ENCODE measurements at places on chromosomes 16 and 17.

- DNase-seq, result no peak
Measured at GRCh38 chr17:67133161-67133560, 88.8 kb downstream of the CACNG1 start.

DNA sequence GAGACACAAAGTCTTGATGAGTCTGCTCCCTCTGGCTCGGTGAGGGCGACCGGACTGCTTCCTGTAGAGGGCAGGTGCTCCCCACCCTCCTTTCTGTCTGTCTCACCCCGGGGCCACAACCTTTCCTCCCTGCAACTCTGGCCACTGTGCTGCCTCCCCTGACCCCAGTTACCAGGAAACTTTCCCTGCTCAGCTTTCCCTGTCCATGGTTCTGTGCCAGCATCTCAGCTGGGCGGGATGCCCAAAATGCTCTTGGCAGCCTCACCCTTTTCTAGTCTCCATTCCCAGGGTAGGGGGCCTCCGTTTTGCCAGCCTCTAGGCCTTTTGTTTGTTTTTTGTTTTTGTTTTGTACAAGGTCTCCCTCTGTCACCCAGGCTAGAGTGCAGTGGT is 1.4 kb downstream of the PLD2 start:
- no peak for DNase-seq

DNA sequence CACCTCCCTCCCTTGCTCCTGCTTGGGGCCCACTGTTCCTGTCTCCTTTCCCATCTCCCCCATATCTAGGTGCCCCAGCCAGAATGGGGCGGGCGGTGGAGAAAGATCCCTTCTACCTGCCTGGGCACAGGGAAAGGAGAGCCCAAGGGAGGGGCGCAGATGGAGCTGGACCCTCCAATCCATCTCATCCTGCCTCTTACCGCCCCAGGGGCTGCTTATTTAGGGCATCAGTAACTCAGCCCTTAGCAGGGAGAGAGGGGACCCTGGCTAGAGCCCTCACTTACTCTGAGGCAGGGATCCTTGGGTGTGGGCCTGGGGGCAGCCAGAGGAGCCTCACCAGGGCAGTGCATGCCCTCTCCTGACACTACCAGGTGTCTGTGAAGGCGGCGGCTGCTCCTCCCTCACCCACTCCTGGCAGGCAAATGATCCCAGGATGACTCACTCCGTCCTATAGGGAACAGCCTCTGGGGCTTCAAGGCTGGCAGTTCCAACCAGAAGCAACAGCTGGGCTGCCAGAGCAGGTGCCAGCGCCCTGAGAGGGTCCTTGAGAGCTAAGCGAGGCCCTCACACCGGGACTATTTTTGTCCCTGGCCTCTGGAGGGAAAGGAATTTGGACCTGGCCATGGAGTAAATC is 16.3 kb upstream of the BCAR1 start:
- DNase-seq, result no peak

DNA sequence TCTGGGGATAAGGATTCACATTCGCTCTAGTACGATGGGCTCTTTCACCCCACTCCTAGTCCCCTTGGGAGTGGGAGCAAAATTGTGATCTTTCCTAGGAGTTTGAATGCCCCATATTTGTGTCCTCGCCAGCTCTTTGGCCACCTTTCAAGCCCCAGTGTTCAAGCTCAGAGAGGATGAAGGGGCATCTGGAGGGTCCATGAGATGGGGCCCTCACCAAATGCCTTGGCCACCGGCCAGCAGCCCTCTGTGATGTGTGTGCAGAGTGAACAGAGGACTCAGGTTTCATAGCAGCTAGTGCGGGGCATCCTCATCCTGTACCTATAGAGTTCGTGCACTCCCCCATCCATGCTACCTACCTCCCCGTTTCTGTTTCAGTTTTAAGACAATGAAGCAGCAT is 140.6 kb downstream of the RAB11FIP4 start:
- DNase-seq, result no peak

GRCh38 chr17:49223168-49223516 is 7.4 kb downstream of the PHOSPHO1 start:
- DNase-seq, result no peak

GRCh38 chr17:64499805-64500486 is 3.1 kb upstream of the POLG2 start:
- DNase-seq, result no peak

DNA sequence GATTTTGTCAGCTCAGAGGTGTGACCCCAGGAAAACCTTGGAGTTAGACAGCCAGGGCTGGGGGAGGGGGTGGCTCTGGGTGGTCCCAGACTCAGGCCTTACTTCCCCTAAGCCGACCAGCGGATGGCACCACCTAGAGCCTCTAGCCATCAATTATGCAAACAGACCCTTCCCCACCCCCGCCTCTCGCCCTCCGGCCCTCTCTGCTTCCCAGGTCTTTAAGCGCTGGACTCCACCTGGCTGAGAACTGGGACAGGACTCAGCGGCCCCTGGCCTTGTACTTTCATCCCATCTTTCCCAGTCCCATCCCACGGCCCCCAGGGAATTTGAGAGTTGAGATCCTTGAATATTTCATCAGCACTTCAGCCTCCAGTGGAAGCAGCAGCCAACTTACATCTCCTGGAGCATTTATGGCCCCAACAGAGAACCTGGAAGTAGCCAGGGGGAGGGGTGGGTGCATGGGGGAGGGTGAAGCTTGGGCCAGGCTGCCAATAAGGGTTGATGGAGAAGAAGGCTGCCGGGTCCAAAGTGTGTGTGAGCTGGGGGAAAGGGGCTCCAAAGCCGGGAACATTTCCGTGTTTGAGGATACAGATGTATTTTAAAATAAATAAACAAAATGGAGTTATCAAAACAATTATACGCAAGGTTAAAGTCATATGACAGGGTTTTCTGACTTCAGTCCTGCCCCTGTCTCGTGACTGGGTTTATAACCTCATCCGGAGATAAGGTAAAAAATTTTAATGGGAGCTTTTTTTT is 7.5 kb upstream of the JUP start:
- DNase-seq, result no peak

DNA sequence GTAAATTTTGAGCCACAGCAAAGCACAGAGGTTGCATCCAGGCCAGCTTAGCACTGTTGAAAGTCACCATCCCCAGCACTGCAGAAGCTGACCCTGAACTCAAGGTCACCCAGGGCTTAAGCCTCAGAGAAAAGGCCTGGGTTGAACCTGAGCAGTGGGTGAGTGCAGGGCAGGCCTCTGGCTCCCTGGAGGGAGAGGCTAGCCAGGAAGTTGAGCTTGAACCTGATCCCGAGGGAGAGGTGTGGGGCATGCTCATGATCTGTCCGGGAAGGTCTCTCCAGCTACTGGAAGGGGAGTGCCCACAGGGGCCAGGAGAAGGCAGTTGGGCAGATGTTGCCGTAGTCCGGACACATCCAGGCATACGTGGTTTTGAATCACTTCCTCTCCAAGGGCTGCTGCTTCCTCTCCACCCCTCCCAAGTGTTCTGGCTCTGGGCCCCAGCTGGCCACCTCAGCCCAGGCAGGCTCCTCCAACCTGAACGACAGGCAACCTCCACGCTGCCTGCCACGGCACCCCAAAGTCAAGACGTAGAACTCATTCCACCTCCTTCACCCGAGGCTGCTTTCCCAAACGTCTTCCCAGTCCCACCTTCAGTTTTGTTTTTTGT is 18.4 kb downstream of the CARHSP1 start:
- no peak for DNase-seq

DNA sequence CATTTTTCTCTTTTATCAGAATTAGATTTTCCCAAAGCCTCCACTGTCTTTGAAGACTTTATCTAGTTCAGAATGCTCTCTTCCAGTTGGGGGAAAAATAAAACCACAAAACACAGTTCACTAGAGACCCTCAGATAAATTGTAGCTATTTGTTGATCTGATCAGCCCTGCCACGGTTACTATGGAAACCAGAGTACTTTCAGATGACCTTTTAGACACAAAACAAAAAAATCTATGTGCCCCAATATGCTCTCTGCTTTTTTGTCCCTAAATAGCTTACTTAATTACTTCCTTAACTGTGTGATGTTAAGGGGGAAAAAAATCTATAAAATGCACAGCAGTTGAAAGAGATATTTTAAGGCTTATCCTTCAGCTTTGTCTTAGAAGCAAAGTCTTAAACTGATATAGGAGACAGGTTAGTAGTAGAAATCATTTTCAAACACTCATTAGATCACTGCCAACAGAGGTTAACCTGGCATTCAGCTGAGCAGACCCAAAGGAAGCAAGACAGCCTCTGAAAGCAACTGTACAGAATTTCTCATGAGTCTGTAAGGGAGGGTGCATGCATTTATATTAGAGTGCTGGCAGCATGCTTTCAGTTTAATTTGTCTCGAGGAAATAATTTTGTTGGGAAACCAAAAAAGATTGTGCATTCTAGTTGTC is 129.9 kb upstream of the CACNG5 start:
- DNase-seq, result no peak

- no peak for DNase-seq
Measured at GRCh38 chr16:55613613-55614335, 42.0 kb upstream of the SLC6A2 start.

DNA sequence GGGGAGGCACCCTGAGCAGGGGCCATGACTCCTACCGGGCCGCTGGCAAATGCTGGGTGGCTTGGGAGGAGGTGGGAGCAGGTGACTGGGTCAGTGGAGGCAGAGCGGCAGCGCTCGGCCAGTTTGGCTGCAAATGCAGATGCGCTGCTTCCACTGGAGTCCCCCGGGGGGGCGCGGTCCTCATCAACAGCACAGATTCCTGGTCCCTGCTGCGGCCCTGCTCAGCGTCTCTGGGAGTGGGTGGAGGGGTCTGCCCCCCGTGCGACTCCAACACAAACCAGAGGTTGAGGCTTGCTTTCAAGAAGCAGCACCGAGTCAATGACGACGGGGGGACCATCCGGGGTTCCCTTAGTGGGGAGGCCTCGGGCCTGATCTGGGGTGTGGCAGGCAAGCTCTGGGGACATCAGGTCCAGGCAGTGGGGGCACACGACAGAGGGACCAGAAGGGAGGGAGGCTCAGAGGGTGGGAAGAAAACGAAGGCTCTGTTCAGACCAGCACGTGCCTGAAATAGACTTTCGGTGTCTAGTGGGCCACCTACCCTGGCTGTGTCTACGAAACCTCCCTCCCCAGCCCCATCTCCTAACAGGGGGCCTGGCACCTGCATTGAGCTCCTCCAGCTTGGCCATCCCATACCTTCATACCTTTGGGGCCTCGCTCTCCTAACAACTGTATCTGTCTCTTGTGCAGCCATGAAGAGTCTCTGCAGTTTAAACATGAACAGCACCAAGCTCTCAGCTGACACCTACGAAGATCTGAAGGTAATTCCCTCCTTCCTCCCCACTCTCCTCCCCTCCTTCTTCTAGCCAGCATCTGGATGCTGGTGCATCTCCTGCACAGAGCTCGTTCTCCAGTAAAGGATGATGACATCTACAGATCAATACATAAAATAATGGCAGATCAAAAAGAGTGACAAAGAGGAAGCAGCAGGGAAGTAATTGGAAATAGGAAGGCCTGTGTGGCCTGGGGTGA is 72.5 kb upstream of the PLCG2 start:
- DNase-seq, result no peak

DNA sequence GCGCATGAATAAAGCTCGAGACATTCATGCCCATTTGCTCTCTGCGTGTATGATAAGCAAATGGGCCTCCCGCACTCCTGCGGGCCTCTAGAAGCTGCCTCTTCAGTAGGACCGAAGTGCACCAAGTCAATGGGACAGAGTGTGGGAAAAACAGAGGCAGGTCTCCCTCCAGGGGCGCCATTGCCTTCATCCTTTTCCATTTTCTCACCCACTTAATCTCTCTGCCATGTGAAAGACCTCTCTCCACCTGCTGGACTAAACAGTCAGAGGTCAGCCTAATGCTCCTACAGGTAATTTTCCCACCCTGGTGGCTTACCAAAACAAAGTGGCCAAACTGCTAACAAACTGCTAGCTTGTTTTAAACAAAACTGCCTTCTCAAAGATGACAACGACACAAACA is 210.9 kb downstream of the ZFHX3 start:
- DNase-seq, result no peak

GRCh38 chr17:7021993-7022778 is 664 bp upstream of the BCL6B start:
- peak; percentile 80 for DNase-seq

DNA sequence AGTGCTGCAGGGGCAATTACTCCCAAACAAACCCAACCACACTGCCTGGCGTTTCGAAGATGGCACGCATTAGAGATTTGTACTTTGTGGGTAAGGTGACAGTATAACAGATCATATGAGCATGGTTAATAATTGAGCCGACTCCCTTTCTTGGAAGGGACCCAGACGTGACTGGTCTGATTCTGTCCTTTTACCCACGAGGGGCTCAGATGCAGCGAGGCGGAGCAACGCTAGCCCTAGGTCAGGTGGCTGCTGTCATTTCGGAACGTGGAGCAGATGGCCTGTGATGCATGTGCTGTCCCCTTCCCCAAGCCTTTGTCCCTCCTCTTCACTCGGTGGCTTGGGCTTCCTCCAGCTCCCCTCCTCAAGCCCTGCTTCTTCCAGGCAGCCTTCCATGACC is 84.2 kb downstream of the SNX29 start:
- DNase-seq, result no peak

Measured in activated naive CD4-positive, alpha-beta T cell treated with anti-CD3 and anti-CD28 coated beads for 36 hours (primary cell).